C1 segment of cervical spinal cord (tissue), 14 donors: ENCODE measurements at places on chromosomes 12 and 14.

DNA sequence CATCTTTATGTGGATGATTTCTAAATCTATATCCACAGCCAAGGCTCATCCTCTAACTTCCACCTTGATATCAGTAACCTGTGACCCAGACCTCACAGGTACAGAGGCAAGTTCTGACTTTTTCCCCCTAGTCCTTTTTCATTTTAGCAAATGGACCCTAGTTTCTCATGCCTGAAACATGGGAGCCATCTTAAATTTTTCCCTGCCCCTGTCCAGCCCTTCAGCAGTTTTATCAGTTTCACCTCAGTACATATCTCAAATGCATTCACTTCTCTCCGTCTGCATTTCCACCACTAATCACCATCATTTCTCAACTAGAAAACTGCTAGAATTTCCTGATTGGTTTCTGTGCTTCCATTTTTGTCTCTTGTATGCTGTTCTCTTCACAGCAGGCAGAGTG is 79.3 kb downstream of the DIP2B start:
- no peak for DNase-seq

GRCh38 chr12:22101749-22102243 is 55.8 kb downstream of the CMAS start:
- DNase-seq, result peak; percentile 57

GRCh38 chr12:108907839-108908351 is 28.0 kb downstream of the DAO start:
- DNase-seq, result peak; percentile 39

DNA sequence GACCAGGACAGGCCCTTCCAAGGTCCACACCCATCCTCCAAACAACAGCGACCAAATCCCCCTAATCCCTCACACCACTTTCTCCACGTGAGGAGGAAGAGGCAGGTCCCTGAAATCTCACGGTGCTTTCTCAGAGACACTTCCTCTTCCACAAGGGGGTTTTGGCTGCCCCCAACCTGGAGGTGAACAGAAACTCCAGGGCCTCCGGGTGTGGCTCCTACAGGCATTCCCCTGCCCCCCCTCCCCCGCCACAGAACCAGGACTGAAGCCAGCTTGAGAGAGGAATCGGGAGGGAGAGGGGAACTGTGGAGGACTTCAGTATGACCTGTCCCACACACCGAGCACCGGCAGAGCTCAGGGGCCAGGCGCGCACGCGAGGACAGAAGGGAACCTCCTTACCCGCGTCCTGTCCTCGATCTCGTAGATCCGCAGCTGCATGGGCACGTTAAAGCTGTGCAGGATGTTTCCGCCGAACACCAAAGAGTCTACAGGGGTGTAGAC is 60.2 kb downstream of the KDM2B start:
- no peak for DNase-seq

DNA sequence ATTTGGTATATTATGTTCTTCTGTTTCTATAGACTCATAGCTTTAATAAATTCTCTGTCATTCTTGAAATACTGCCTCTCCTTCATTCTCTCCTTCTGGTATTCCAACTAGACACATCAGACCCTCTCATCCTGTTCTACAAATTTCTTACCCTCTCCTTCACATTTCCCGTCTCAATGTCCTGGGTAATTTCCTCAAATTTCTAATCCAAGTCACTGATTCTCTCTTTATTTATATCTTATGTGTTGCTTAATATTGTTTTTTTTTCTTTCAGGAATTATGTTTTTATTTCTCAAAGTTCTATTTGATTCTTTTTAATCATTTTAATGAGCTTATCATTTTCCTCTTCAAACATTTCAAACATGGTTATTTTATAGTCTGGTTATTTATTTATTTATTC is 94.0 kb downstream of the RALGAPA1 start:
- no peak for DNase-seq

GRCh38 chr12:45655186-45655585 is 74.3 kb upstream of the ARID2 start:
- DNase-seq, result no peak

DNA sequence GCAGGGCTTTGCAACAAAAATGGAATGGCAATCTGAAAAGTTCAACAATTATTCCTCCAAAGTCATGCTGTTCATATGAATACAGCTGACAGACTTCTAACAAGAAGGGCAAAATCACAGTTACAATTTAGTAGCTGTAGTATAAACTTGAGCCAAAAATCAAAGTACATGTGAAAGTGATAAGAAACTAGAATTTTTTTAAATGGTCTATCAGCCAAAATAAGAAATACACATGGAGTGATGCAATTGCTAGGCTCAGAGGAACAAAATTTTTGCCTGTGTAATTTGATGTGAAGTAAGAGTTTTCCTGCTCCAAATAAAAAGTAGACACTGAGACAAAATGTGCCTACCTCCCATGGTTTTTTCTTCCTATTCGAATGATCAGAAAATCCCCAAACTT is 167.7 kb upstream of the CDKN3 start:
- no peak for DNase-seq

GRCh38 chr14:98218218-98218617 is 1053.8 kb downstream of the BCL11B start:
- no peak for DNase-seq

DNA sequence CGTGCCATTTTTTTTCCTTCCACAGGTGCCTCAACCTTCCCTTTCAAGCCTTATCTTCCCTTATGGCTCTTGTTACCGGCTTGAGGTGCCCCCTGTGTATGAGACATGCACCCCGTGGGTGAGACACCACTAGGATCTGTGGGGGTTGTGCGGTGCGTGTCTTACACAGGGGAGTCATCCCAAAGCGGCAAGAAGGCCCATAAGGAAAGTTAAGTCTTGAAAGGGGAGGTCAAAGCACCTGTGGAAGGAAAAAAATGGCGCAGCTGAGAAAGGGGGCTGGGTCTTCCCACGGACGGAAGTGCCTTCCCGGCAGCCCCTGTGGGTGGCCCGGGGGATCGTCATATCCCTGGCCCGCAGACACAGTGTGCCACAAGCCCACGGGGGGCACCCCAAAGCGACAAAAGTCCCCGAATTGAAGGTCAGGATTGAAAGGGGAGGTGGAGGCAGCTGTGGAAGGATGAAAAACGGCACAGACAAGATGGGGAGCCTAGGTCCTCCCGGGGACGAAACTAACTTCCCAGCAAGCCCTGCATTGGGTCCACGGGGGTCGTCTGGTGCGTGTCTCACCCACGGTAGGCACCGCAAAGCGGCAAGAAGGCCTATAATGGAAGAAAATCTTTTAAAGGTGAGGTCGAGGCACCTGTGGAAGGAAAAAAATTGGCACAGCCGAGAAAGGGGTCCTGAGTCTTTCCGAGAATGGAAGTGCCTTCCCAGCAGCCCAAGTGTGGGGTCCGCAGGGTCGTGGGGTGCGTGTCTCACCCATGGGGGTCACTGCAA is 273.3 kb downstream of the ALG10 start:
- no peak for DNase-seq

GRCh38 chr14:56036353-56036752 is 81.9 kb upstream of the PELI2 start:
- no peak for DNase-seq

GRCh38 chr14:75469606-75470237 is 41.9 kb downstream of the JDP2 start:
- DNase-seq, result no peak

DNA sequence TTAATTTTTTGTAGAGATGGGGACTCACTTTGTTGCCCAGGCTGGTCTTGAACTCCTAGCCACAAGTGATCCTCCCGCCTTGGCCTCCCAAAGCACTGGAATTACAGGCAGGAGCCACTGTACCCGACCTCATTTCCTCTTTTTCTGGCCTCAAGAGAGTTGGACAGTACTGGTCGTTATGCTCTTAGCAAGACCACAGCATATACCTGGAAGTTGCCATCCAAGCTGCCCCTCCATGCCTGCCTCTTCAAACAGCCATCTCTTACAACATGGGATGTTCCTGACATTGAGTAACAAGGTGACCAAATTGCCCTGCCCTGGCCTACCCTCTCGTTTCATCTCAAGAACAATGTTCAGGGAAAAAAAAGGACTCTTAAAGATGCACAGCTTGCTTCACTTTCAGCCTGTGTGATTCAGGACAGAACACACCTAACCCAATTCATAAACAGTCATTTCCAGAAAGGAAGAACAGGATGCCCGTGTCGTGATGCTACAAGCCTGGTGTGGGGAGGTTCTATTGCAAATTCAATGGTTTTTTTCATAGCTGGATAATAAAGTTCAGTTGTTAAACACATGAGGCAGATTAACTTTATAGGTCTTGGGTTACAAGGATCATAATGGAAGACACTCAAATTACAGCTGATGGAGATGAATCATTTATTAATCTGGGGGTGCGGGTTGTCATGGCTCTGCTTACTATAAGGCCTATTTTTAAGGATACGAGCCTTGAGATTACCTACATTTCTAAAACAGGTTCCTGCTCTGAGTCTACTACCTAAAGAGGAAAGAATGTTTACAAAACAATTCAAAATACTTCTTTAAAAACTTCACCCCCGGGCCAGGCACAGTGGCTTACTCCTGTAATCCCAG is 11.9 kb downstream of the GLTP start:
- DNase-seq, result no peak

DNA sequence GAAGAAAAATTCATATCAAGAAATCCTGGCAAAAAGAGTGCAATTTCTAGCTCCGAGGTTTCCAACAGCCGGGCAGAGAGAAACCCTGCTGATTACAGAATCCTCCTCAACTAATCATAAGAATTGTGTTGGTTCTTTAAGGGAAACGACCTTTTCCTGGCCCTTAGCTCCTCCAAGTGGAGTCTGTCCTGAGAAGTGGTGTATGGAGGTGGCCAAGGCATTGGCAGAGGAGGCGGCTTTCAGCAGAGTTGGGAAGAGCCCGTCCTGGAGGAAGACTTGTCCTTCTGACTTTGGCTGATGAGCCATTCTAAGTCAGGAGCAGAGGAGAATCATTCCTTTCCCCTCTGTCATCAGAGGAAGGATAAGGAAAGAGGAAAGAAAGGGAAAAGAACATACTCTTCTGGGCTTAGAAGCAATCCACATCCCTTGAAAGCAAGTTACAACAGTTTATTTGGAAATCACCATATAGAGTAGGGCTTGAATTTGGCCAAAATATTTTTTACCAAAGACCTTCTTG is 46.5 kb upstream of the PTCSC3 start:
- no peak for DNase-seq

DNA sequence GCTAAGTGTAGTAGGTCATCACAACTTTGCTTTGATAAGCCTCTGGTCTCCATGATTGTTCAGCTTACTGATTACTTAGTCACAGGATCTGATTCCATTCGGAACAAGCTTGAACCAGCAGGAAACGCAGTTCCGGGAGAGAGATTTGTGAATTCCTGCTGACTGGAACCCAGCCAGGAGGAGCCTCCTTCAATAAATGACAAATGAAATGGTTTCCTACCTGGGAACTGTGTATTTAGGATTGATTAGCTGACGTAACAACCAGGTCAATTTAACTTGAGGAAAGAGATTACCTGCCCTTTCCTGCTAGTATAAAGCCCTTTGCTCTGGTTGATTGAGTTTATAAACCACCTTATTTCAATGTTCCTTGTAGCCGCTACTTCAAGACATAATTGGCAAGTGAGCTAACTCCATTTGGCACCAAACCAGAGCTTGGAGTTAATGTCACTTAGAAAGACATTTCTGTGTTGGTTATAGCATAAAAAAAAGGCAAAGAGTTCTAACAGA is 35.1 kb upstream of the KCNH3 start:
- DNase-seq, result no peak

DNA sequence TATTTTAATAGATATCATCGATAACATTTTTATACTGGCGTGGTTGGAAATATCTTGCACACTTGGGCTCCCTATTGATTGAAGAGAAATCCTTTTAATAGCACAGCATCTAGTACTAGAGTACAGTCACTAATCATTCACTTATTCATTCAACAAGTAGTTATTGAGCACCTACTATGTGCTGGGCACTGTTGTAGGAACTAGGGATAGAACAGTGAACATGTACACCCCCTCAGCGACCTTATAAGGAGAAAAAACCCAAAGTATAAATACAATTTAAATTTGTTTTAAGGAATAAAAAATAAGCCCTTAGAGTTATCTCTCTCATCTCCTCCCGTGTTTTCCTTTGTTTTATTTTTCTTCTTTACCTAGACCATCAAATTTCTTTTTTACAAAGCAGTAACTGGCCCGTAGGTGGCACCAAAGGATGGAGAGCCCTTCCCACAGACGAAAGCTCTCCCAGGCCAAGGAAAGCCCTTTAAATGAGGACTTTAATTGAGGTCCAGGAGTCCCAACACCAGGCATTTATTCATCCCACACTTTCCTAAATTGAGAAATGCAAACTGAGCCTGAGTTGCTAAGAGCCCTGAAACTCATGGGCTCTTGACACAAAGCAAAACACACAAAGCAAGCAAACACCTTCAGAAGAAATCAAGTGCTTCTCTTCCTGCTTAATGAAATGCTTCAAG is 29.0 kb downstream of the PEBP1 start:
- DNase-seq, result no peak

DNA sequence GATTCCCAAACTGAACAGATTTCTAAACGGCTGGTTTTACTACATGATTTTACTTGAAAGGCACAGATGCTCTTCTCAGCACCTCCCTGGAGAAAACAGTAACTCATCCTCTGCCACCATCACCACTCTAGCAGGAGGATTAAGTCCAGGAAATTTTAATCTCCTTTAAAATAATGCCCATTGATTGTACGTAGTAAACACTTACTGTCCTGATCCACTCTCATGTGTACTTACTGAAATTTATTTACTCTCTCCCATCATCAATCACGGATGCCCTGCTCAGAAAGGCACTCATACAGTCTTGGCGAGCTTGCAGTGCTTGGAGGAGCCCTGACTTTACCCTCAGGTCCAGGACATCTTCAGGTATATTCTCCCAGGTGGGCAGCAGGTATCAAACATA is 239.8 kb upstream of the EGLN3 start:
- DNase-seq, result no peak

DNA sequence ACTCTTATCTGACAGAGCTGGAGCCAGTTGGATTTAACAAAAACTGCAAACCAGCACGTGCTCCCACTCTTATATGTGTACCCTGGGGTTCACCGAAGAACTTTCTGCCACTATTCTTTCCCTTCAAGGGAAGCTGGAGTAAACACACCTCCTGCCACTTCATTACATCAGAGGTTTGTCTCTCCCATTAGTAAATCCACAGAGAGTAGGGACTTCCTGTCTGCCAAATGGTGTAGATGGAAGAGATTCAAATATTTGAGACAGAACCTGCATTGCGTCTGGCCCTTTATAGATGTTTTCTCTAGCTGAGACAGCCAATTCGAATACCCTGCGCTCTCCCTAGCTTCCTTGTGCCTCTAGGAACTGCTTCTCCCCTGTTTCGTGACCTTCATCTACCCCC is 29.1 kb upstream of the AEBP2 start:
- DNase-seq, result no peak

GRCh38 chr14:75428230-75429104 is 645 bp downstream of the JDP2 start:
- DNase-seq, result no peak

DNA sequence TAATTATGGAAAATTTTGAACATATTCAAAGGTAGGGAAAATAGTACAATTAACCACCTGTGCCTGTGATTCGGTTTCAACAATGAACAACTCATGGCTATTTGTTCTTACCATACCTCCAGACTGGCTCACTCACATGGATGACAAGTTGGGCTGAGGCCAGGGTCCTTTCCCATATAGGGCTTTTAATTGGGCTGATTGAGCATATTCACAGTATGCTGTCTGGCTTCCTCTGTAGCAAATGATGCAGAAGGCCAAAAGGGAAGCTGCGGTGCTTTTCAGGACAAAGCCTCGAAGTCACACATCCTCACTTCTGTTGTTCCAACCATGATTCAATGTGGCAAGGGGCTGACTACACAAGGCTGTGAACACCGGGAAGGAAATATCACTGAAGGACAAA is 297.5 kb upstream of the SLC16A7 start:
- no peak for DNase-seq

GRCh38 chr14:81263777-81264410 is 43.1 kb upstream of the GTF2A1 start:
- no peak for DNase-seq

- DNase-seq, result no peak
Measured at GRCh38 chr14:104048758-104049507, 36.6 kb upstream of the ASPG start.
